Adrenal gland (tissue), 19 donors: ENCODE measurements at places on chromosomes 6 and 20.

DNA sequence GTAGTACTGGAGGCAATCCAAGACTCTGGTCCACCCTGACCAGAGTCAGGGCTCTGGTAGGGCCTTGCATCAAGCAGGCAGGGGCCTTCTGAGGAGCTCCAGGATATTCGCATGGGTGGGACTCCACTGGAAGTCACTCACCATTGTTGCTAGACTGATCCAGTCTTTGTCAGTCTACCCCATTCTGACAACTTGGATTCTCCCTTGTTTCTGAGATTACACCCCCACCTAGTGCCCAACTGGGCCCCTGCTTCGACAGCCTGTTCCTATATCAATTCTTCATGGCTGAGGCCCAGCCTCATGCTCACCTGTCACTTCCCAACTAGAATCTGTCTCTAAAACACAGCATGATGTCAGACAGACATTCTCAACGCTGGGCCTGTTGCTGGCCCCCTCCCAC, 5.2 kb downstream of the SLC35D3 start:
- no peak for DNase-seq

- no peak for DNase-seq
Observed at GRCh38 chr6:141103246-141103645, 1029.5 kb upstream of the GJE1 start.

DNA sequence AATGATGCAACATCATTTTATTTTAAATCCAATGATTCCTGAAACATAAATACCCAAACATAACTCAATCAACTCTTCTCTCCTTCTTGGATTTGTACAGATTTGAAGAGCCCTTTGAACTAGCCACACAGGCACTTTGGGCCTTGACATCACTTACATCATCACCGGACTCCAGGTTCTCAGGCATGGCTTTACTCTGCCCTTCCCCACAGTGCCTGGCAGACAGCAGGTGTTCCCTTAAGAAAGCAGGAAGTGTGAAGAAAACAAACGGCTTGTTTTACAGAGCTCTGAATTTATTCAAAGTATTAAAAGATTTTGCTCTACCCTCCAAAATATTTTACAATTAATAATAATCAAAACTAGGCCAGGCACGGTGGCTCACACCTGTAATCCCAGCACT, 54.8 kb upstream of the GCM1 start:
- no peak for DNase-seq

- DNase-seq, result no peak
Observed at GRCh38 chr6:111747829-111748228, 125.4 kb downstream of the FYN start.

GRCh38 chr6:134398453-134398852, 80.5 kb upstream of the SGK1 start:
- DNase-seq, result no peak

GRCh38 chr6:111938710-111939109, 65.5 kb upstream of the FYN start:
- no peak for DNase-seq

GRCh38 chr20:52614051-52614863, 357.9 kb upstream of the TSHZ2 start:
- DNase-seq, result no peak

DNA sequence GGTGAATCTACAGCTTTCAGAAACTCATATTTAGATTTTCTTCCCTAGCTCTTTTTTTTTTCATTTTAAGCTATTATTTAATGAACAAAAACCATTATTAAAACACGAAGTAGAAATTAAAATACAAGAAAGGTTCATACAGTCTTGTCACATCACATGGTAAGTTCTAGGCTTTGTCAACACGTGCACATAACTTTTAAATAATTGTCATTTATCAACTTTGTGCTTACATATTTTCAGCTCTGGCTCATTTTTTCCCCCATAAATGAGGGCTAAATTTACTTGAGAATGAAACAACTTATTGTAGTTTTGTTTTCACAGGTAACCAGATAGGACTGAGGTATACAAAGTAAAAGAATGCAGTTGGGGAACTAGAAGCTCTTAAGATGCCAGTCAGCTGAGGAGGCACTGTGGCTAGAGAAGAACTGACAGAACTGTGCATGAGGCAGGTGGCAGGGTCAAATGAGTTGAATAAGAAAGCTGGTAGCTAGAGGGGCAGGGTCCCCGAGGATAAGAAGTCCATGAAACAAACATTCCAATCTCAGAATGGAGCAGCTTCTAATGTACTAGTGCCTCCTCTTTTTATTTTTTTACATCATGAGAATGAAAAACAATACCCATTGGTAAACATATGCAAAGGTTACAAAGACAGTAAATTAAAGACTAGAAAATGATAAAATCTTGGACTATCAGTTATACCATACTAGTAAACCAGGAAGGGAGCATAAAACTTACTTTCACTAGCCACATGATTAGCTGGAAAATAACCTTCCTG, 141.5 kb downstream of the MYB start:
- DNase-seq, result no peak
